ENCODE measurements at places on chromosomes 5 and 9.

- DNase-seq = no peak
Measured at GRCh38 chr5:45017568-45017967, 208.8 kb downstream of the MRPS30 start.

GRCh38 chr5:132274050-132274792 lies 16.7 kb downstream of the PDLIM4 start:
- no peak for DNase-seq

- DNase-seq = no peak
Measured at GRCh38 chr5:34703767-34704713, 47.9 kb downstream of the RAI14 start.

DNA sequence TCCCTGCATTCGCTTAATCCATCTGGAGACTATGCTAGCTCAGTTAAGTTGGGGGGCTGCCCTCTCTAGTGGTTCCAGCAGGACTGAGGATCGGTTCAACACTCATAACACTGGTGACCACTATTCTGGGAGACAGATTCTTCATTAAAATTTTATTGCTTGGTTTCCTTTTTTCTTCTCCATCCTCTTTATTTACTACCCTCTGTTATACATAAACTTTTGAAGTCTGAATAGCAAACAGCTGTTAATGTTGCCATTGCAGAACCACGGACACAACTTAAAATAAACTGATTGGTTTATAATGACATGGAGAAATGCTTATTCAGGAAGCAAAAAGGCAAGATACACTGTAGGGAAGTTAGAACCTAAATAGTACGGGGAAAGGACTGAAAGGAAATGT lies 22.1 kb downstream of the IQGAP2 start:
- no peak for DNase-seq
